ENCODE measurements at places on chromosomes 1 and 21.
A peak's percentile ranks its signal among the peaks of the same experiment; 100 is the strongest.

DNA sequence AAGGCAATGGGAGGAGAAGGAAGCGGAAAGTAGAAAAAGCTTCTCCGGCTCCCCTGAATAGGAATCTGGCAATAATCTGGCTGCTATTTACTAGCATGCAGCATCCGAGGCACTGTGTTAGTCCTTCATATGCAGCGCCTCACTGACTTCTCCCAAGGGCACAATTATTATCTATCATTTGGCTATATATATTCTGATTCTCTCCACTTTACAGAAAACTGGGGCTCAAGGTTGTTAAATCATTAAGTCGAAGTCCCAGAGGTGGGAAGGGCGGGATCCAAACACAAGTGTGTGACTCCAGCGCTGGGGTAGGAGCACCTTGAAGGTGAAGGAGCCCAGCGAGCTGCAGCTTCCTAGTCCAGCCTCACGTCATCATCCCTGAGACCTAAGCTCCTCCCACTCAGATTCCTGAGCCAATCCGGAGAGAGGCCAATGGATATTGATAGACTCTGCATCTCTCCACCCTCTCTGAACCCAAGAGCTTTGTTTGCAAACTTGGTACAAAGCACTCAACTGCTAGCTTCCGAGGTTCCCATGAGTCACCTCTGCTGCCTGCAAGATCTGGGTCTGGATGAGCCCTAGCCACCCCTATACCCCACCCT, 16.6 kb upstream of the EYA3 start:
- DNase-seq = peak; percentile 94

DNA sequence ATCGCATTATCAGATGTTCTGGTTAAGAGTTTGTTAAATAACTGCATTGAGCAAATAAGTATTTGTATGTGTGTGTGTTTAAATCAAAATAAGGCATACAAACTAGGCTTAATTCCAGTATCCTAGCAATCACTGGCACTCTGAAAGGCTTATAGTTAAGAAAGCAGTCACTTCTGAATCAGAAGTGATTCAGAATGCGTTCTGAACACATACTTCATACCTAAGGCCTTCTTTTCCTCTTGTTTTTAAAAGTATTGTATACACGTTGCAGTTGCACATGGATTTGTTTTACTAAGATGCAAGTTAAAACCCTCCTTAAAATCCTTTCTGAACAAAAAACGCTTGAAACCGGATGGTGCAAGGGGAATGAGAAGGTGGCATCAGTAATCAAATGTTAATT, 238.4 kb upstream of the DMRTA2 start:
- peak; percentile 71 for DNase-seq

DNA sequence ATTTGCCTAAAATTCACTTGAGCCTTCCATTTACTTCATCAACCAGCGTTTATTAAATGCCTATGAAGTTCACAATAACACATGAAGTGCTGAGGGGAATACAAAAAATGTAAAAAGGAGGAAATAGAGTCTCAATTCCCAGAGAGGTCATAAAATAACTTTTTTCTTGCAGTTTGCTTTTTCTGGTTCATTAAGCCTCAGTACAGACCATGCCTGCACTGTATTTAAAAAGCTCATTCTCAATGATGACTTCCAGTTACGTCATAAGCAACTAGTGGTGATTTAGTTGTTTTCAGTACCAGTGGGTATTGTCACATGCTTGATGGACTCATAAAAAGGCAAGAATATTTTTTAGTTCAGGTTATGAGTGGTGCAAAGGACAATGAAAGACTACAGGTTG, 160.1 kb upstream of the UBE2U start:
- DNase-seq = no peak

DNA sequence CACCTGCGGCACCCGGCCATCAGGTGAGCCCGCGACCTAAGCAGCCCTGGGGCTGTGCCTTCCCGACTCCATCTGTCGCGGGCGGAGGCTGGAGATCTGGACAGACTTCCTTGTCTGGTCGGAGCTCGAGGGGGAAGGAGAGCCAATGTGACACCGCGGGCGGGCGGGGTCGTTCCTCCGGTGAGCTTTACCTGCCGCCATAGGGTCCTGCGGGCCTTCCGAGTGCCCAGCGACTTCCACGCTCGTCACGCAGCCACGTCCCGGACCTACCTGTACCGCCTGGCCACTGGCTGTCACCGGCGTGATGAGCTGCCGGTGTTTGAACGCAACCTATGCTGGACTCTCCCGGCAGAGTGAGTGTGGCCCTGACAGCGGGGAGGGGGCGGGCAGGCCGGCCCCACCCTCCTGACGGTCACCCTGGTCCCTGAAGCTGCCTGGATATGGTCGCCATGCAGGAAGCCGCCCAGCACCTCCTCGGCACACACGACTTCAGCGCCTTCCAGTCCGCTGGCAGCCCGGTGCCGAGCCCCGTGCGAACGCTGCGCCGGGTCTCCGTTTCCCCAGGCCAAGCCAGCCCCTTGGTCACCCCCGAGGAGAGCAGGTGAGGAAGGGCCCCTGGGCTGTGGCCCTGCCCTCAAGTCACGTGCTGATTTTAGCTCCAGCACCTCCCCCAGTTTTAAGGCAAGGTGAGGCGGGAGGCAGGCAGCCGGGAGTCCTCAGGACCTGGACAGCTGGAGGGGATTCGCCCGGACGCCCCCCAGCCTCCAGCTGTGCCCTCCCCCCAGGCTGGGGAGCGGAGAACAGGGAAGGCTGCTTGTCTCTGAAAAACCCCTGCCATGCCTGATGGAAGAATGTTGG, 1.1 kb downstream of the PUSL1 start:
- no peak for DNase-seq

DNA sequence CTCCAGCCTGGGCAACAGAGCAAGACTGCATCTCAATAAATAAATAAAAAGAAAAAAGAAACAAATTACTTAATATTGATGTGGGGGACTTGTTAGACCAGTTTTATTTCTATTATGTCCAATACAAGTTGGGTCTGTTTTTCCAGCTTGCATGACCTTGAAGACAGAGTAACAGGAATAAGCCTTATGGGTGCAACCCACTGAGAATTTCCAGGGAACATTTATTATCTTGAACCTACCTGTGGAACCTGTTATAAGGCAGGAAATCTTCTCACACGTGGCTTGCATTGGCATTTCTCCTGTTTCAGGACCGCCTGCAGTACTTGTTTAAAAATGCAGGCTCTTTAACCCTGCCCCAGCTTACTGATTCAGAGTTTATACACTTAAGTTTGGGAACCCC, 64.0 kb downstream of the ZBTB17 start:
- DNase-seq = no peak

DNA sequence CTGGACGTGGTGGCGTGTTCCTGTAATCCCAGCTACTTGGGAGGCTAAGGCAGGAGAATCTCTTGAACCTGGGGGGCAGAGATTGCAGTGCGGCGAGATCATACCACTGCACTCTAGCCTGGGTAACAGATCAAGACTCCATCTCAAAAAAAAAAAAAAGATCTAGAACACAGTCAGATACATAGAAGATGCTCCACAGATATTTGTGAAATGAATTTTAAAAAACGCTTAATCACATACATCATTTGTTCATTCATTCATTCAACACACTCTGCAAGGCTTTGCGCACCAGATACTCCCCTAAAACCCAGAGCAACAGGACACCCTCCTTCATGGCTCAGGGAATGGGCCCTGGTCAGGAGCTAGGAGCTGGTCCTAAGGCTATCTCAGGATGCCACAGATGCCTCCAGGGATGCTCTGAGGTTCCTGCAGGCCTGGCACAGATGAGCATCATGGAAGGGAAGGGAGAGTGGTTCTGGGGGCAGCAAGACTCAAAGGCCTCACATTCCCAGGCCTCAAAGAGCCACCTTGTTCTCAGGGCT, 6.4 kb downstream of the HSPG2 start:
- no peak for DNase-seq

- no peak for DNase-seq
Observed at GRCh38 chr1:2206813-2207487, 12.4 kb upstream of the FAAP20 start.

DNA sequence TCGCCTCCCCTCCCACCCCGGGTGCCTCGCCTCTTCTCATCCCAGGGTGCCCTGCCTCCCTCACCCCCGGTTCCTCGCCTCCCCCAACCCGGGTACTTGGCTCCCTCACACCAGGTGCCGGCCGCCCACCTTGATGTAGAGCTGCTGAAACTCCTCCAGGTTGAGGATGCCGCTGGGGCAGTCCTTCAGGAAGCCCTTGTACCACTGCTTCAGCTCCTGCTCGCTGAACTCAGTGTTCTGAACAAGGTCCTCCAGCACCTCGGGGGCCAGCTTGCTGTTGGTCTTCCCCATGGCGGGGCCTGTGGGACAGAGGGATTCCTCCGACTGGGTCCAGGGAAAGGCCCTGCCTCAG, 6.9 kb downstream of the HPCAL4 start:
- no peak for DNase-seq
